ENCODE measurements at places on chromosomes 3 and 15. TPM values are rescaled to one million over a fixed set of nuclear protein-coding genes. Genes with fewer than 3 reads are reported as not detected.

DNA sequence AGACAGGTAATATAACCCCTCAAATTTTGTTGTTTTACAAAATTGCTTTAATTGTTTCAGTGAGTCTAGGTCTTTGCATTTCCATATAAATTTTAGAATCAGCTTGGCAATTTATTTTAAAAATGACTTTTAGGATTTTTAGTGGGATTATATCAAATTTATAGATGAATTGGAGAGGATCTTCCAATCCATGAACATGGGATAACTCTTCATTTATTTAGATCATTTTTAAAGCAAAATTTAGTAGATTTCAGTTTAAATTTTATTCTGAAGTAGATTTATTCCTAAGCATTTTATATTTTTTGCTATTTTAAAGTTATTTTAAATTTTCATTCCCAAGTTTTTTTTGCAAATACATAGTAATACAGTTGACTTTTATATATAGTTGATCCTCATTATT lies 58.1 kb upstream of the THSD4 start:
- no peak for DNase-seq

GRCh38 chr3:153896197-153896596 lies 225.0 kb upstream of the ARHGEF26 start:
- DNase-seq = no peak

DNA sequence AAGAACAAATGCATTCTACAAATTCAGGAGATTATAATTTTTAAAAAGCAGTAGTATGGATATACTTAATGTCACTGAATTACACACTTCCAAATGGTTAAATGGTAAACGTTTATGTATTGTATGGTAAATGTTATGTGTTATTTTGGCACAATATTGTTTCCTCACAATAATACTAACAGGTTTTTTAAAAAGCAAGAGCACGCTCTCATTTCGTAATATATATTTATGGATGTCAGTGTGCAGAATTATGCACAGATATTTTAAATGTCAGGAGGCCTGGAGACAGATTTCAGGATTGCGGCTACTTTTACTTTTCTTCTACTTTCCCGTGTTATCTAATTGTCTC lies 533 bp downstream of the ZNF445 start:
- DNase-seq = no peak

GRCh38 chr3:46867550-46867898 lies 4.3 kb upstream of the MYL3 start:
- no peak for DNase-seq

- no peak for DNase-seq
Measured at GRCh38 chr3:126524429-126524988, 554 bp downstream of the CHST13 start.

DNA sequence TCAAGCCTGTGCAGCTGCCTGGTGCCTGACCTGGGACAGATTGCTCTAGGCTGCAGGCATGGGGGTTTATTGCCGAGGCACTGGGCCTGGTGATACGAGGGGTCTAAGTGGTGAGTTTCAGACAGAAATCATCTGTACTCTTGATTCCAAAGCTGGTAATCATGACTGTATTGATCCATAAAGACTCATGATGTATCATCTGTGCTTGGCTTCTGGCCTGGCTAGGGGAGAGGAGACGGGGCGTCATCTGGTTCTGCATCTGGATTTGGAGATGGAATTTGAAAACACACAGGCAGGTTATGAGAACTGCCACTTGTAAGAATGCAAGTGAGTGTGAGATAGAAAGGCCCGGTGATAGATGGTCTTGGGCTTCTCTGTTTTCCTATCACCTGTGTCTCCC lies 337.4 kb upstream of the C2CD4B start:
- no peak for DNase-seq

GRCh38 chr3:58217209-58217811 lies 6.5 kb upstream of the DNASE1L3 start:
- no peak for DNase-seq

DNA sequence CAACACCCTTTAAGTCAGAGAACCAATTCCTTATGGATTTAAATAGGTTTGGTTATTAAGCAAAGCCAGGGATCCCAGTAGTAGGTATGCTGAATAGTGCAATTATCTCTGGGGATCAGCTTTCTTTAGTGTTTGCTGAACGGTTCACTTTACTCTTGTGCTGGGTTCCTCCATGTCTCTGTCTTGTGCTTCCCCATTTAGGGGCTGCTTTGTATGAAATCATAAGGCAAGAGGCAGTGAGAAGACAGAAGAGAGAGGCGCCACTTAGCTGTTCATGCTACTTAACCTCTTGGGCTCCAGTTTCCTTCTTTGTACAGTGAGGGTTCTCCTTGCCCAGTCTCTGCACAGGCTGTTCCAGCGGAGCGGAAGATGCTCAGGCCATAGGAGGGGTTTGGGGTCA lies 3.5 kb downstream of the ST6GAL1 start:
- no peak for DNase-seq

DNA sequence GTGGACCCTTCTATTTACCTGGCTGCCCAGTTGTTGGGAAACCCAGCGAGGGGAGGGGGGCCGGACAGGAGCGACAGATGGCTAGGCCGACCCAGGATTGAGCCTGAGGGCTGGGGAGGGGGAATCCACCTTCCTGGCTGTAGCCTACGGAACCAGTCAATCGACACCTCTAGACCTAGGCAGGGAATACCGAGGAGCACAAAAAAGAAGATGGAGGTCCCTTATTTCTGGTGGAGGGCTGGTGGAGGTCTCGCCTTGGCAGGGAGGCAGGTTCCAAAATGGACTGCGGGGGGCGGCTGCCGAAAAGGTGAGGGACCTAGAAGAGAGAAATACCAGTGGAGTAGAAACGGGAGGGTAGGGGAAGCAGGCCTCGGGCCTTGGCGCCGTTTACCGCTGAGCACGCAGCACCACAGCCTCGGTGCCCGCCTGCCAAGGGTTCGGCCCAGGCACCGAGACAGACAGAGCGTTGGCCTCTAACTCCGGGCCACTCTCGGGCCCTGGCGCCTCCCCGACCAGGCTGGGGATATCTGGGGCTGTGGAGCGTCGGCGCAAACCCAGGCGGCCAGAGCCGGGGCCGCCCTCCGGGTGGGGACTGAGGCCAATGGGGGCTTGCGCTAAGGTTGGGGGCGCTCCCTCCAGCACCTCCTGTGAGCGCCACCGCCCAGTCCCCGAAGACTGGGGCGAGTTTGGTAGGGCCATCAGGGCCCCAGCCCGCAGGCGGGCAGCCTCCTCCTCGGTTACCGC lies 1.6 kb downstream of the ANKRD63 start:
- no peak for DNase-seq

DNA sequence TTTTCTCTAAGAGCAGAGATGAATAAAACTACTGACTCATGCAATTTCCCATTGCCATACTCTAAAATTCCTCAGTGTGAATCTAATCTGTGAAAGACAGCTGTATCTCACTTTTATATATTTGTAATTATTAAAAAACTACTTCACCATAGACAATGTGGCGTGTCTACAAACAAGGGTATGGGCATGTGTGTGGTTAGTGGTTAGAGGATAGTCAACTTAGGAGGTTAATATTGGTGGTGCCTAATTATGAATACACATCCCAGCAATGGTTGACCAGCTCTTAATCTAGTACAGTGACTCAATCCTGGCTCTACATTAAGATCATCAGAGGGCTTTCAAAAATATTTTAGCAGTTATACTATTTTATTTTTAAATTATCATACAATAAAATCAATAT lies 94.5 kb downstream of the GOLIM4 start:
- no peak for DNase-seq

DNA sequence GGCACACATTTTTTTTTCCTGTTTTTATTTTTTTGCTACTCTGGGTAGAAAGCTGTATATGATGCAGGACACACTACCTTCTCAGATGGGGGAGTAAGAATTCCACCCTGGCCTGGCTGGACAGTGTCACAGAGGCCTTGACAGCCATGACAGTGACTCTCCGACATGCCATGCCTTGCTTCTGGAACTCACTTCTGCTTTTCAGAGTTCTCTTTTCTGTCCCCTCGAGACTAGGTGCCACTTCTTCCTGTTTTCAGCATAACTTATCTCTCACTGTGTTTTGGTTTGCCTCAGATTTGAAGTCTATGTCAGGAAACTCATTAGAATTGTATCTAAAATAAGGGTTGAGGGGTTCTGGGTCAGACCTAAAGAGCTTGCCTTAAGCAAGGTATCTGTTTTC lies 69.1 kb upstream of the SEC13 start:
- DNase-seq = no peak

GRCh38 chr3:48232734-48233133 lies 8.2 kb upstream of the ZNF589 start:
- DNase-seq = peak; percentile 53

GRCh38 chr3:143120716-143121240 lies 1.2 kb downstream of the CHST2 start:
- peak; percentile 25 for DNase-seq

DNA sequence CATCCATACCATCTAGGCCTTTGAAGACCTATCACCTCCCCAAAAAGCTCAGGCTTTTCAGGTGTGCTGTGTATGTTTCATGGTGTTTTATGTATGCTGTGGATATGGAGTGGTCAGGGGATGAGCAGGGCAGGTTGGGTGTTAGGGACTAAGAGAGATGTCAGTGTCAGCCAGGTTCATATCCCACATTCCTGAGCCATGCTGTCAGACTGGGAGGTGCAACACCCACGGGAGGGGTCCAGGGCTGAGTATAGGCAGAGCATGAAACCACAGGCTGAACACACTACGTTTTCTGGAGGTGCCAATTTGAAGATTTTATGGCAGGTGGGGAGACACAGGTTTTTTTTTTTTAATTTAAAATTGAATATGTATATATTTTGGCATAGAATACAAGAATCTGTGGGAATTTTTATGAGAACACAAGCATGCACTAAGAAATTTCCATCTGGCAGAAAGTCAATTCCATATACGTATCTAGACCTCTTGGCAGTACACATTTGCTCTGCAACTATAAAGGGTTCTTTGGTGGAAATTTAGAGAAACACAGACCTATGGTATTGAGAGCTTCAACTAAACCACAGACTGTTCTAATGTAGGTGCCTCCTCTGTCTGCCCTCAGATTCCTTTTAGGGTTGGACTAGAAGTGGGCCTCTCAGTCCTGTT lies 101.9 kb upstream of the RNU6-1 start:
- DNase-seq = no peak

GRCh38 chr3:37907906-37908305 lies 46.2 kb downstream of the CTDSPL start:
- no peak for DNase-seq

DNA sequence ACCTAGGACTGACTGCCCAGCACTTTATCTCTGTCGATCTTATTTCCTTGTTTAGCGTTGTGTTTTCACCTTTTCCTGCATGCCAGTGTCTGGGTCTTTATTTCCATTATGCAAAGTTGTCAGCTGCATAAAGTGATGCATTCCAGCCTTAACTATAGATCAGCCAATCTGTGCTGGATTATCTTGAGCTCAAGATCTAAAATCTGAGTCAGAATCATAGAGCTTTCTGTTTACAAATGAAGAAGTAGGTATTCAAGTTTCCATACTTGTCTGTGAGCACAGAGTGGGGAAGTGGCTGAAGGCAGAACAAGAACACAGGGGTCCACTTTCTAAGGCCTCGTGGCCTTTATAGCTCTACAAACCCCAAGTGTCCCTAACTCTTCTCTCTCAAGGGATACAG lies 82.4 kb upstream of the PLCL2 start:
- DNase-seq = no peak

DNA sequence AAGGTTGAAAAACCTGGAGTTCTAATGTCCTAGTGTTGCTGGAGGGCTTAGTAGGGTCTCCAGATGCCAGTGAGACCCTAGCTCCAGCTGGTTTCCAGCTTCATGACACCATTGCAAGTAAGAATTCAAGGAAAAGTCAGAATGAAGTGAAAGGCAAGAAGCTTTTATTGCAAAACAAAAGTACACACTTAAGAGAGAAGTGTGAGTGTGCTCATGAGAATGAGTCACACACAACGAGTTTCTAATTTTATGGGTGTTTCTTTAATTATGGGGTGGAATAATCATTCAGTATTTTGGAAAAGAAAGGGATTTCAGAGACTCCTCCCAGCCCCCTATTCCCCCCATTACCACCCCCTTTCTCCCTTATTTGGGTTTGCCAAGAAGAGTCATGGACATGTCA lies 24.6 kb upstream of the ZNF502 start:
- DNase-seq = no peak

- DNase-seq = no peak
Measured at GRCh38 chr3:121508389-121508788, 37.4 kb downstream of the POLQ start.

GRCh38 chr3:61594144-61594963 lies 33.0 kb downstream of the PTPRG start:
- no peak for DNase-seq

GRCh38 chr3:48607519-48607918 lies 1.9 kb downstream of the UQCRC1 start:
- no peak for DNase-seq

DNA sequence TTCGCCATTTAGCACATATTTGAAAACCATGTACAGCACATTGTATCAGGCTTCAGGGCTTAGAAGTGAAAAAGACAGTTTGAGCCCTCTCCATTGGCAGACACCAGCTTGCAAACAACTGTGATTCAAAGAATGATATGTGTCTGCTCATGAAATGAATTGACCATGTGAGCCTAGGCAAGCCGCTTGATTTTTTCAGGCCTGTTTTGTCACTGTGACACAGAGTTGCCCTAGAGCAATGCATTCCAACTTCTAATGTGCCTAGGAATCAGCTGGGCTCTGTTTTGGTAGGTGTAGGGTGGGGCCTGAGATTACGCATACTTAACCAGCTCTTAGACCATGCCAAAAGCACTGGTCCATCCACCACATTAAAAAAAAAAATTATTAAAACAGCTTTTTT lies 53.0 kb downstream of the ATP2C1 start:
- DNase-seq = no peak

DNA sequence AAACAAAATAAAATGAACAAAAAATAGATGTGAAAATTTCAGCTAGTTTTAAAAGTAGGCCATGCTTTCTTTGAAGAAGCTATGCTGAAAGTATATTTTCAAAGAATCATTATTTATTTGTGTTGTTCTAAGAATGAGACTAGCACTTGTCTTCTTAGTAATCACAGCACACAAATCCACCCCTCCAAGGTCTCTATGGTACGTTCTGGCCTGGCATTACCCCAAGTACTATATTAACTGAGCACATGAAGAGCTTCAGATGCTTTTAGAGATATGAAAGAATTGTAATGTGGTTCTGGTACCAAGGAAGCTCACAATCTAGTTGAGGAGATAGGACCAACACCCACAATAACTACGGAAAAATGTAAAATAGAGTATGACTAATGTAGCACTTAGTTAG lies 416.5 kb downstream of the PLCL2 start:
- DNase-seq = no peak

Gene IRAK2
- 0.76 TPM for polyA plus RNA-seq

Gene SCG5
- polyA plus RNA-seq = 31.4 TPM

Gene UQCC5
- polyA plus RNA-seq = 20.8 TPM

Gene SIDT1
- polyA plus RNA-seq = 2.7 TPM

Gene ZKSCAN7
- polyA plus RNA-seq = 17.1 TPM

Gene FOXB1
- not detected for polyA plus RNA-seq

Gene RETNLB
- polyA plus RNA-seq = not detected

Gene PDE8A
- polyA plus RNA-seq = 39.1 TPM

Gene DPPA4
- 4.8 TPM for polyA plus RNA-seq

Gene SLC22A14
- 0.62 TPM for polyA plus RNA-seq

Gene CDHR4
- not detected for polyA plus RNA-seq
